ENCODE measurements at places on chromosomes 11 and 22.

DNA sequence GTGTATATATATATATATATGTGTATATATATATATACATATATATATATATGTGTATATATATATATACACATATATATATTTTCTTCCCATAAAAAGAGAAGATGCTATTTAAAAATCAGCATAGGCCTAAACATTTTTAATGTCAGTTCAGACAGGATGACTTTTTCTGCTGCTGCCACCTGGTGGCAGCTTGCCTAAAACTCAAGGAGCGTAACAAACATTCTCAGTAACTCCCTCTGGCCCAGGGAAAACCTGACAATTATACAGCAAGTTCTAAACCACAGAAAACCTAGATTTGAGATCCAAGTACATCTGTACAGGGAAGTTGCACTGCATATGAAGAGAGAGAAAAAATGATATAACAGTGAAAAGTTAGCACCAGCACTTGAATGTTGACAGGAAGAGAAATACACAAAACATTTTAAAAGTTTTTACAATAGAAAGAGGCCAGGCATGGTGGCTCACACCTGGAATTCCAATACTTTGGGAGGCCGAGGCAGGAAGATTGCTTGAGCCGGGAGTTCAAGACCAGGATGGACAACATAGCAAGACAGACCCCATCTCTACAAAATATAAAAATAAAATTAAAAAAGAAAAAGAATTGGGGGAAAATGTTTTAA lies 16.6 kb downstream of the OR8A1 start:
- peak; percentile 57 for DNase-seq

- peak; percentile 48 for DNase-seq
Observed at GRCh38 chr11:8839957-8840945, 70.7 kb upstream of the AKIP1 start.

DNA sequence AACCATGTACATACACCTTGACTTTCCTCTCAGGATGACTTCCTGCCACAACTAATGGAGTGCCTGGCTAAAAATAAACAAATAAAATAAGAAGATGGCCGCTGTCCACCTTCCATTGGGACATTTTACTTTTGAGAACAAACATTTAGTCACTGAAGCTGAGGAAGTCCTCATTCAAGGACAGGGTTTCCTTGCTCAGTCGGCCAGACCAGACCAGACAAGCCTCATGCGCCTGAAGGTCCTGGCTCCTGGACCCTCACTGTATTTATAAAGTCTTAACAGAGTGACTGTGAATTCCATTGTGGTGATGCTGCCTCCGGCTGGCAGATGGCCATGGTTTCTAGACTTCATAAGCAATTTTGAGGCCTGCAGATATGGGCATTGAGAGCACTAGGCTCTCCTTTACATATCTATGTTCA lies 114.5 kb downstream of the MAML2 start:
- DNase-seq: no peak

- no peak for DNase-seq
Observed at GRCh38 chr11:77479746-77480352, 6.0 kb upstream of the PAK1 start.

- peak; percentile 66 for DNase-seq
Observed at GRCh38 chr22:19610518-19611253, 86.5 kb upstream of the CLDN5 start.

GRCh38 chr11:35752115-35752514 lies 89.5 kb downstream of the TRIM44 start:
- no peak for DNase-seq

GRCh38 chr11:47786373-47786772 lies 19.2 kb upstream of the FNBP4 start:
- DNase-seq: no peak

DNA sequence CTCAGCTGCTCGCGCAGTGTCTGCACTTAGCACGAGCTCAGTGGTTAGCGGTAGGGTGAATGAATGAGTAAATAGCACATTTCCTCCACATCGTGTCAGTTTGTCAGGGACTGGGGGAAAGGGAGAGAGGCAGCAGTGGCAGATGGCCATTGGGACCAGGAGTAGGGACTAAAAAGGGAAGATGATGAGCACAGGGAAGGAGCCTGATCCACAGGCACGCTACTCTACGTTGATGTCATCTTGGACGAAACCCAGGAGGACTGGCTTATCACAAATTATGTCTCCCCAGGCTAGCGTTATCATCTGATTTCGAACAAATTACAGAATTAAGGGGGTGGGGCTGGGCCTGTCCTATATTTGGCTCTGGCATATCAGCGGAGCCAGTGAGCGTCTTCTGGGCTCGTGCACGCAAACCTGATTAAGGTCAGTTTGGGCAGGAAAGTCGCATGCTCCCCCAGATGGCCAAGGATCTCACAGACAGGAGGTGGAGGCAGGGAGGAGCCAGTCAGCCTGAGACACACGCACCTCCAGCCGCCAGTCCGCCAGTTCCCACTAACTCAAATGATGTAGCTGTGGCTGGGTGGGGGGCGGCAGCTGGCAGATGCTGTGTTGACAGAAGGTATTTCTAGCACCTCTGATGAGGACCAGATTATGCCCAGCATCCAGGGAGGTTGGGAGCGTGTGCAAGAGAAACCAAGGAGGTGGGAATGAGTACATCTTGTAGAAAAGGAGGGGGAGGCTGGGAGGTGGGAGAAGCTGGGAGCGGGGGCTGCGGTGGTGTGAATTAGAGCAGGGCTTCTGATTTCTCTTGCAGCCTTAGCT lies 97.4 kb upstream of the PRDM11 start:
- no peak for DNase-seq

- no peak for DNase-seq
Observed at GRCh38 chr22:22769434-22770279, 118.0 kb upstream of the IGLL5 start.

- DNase-seq: no peak
Observed at GRCh38 chr11:123286255-123286654, 91.2 kb upstream of the CLMP start.

- no peak for DNase-seq
Observed at GRCh38 chr11:83726316-83726715, 440.1 kb upstream of the CCDC90B start.

DNA sequence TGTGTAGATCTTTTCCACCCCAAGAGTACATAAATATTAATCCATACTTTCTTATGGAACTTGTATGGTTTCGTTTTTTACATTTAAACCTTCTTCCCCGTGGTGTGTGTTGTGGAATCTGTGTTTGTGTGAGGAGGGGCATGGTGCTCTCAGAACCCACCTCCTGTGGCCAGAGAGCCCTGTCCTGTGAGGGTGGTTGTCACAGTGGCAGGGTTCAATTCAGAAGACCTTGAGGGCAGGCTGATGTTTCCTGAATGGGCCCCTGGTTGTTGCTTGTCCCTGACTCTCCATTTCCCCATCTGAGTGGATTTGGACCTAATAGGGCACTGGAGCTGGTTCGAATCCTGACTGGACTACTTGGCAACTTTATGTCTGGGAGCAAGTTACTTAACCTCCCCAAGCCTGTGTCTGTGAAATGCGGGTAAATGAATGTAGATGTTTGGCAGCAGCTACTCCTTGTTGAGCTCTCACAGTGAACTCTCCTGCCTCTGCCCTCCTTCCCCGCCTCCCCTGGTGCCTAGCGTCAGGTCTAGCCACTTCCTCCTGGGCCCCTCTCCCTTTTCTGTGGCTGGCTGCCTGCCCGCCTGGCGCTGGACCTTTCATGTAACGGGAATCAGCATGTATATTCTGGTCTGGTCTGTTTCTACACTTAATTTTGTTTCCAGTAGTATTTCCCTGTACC lies 7.3 kb downstream of the NEAT1 start:
- peak; percentile 71 for DNase-seq

DNA sequence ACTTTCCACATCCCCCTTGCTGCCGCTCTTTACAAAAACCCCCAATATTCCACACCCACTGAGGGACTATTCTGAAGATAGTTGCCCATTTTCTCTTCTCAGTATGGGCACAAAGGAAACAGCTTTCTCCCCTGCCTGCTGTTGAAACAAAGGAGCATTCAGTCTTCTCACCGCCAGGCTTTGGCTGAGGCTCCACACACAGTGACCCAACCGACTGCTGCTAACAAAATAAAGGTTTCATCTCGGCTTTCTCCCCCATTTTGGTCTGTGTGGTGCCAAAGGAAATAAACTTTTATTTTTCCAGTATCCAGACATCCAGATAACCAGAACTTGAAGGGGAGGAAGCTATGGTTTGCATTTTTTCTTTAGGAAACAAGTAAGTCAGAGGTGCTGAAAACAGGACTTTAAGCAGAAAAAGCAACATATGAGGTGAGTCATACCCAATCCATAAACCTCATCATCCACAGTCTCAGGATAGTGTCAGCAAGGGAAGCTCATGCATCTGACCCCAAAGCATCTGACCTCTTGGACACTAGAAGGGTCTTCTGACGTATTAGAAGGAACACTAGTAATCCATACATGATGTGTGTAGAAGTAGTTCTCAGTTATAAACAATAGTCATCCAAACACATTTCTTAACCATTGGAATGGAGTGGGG lies 6.4 kb downstream of the CLMP start:
- no peak for DNase-seq

DNA sequence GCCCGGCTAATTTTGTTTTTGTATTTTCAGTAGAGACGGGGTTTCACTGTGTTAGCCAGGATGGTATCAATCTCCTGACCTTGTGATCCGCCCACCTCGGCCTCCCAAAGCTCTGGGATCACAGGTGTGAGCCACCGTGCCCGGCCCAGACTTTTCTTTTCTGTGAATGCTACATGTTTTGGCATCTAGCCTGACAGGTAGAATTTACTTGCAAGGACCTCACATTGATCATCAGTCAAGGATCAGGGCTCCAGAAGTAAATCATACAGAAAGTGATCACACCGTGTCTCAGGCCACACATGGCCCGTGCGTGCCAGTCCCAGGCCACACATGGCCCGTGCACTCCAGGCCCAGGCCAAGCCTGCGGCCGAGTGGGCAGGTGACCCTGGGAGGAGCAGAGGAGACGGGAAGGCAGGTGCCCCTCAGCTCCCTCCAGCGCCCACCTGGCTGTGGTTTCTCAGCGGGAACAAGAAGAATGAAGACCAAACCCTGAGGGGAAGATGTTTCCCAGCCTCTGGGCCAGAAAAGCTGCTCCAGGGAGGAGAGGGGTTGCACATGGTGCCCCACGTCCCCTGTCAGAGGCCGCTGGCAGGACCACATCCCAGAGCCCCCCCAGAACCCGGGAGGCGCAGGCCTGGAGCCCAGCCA lies 76.2 kb downstream of the BRD1 start:
- DNase-seq: no peak

- DNase-seq: peak; percentile 96
Observed at GRCh38 chr22:36481393-36482168, at the start of gene TXN2. Gene TXN2, minus strand, starts transcription at chr22:36481640. Its CDS starts 803 bp downstream, at chr22:36480837.

DNA sequence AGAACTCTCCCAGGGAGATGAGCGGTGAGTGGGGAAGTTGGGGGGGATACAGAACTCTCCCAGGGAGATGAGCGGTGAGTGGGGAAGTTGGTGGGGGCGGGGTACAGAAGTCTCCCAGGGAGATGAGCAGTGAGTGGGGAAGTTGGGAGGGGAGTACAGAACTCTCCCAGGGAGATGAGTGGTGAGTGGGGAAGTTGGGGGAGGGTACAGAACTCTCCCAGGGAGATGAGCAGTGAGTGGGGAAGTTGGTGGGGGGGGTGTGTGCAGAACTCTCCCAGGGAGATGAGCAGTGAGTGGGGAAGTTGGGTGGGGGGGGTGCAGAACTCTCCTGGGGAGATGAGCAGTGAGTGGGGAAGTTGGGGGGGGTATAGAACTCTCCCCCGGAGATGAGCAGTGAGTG lies 186.5 kb downstream of the SHANK2 start:
- DNase-seq: no peak

- peak; percentile 30 for DNase-seq
Observed at GRCh38 chr22:40541300-40541699, 95.2 kb downstream of the MRTFA start.

GRCh38 chr22:41333806-41334205 lies 32.5 kb downstream of the ZC3H7B start:
- no peak for DNase-seq

DNA sequence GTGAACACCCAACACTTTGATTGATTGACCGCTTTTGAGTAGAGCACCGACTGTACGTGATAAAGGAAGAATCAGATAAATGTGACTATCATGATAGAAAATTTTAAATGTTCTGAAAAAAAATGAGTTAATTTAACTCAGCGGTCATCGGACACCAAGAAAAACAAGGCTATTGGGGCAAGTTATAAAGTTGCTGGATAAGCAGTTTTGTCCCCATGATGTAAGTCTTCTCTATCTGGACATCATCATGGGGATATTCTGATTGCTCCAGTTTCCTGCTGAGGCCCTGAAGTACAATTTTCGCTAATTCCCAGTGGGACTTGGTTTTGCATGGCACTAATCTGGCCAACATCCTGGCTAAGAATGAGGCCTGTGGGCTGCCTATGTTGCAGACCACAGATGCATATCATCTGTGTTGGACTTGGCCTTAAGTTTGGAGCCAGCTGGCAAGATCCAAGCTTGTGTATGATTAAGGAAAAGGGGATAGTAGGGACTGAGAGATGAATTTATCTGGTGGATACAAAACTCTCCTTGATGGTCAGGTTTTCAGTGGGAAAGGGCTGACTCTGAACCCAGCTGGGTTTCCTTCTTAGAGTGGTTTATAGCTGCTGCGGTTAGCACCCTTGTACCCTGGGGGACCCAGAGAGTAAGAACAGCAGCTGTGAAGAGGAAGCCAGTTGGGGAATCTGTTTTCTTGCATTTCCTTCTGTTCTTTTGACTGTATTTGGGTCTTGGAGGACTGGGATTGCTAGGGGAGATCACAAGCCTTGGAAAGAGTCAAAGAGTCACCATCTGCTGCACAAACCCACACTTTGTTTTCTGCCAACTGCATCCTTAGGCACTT lies 118.3 kb downstream of the SEZ6L start:
- no peak for DNase-seq

DNA sequence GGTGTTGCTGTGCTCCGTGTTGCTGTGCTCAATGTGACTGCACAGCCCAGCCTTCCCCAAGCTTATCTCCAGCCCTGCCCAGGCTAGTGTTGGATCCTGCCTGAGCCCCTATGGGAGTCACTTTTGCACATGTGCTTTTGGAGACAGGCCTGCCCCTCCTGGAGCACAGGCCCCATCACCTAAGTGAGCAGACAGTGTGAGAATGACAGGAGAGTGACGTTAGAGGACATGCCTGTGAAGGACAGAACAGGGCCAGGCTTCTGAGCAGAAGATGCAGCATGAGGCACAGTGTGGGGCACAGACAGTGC lies 36.6 kb upstream of the SUSD2 start:
- no peak for DNase-seq

DNA sequence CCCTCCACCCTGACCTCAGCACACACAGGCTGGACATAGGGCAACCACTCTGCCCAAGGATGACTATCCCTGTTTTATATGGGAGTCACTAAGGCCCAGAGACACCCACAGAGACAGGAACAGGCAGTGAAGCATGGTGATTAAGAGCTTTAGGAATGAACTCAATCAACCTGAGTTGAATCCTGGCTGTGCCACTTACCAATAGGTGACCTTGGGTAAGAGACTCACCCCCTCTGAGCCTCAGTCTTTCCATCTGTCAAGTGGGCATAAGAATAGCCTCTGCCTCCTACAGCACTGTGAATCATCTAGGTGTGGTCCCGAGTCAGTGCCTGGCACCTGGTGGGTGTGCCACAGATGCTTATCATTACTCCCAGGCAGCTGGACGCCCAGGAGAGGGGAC lies 6.8 kb downstream of the CRYBB1 start:
- peak; percentile 22 for DNase-seq

- no peak for DNase-seq
Observed at GRCh38 chr11:45473341-45473895, 187.3 kb upstream of the SYT13 start.

Data from activated CD4-positive, alpha-beta memory T cell treated with anti-CD3 and anti-CD28 coated beads for 36 hours (primary cell).